ENCODE measurements at places on chromosomes 7 and 10.

- no peak for DNase-seq
Measured at GRCh38 chr7:7119729-7120128, 62.6 kb upstream of the C1GALT1 start.

DNA sequence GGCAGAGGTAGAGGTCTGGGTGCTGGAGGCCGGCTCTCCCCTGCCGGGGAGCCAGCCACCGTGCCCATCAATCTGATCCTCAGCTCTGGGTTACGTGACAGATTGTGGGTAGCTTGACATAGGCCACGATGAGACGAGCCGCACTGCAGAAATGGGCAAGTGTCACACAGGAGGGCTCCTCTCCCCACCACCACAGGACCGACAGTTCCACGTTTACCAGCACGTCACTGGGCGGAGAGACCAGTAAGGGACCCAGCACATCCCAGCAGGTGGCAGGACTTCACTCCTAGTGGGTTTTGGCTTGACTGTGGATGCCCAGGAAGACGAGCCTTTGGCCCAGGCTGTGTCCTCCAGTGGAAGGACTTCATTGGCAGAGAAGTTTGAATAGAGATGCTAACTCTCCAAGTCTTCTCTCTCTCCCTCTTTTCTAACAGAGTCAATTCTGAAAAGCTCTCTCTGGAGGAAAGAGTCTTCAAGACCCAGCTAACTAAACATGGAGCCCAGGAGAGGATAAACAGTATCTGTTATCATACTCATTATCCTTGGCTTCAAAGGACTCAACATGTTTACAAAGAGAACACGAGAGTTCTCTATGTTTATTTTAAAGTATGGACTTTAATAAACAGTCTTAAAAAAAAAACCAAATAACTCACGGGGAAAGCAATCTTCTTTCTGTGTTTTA lies 129.3 kb upstream of the JCAD start:
- no peak for DNase-seq

- DNase-seq = no peak
Measured at GRCh38 chr10:111539246-111539645, 462.4 kb downstream of the ADRA2A start.

DNA sequence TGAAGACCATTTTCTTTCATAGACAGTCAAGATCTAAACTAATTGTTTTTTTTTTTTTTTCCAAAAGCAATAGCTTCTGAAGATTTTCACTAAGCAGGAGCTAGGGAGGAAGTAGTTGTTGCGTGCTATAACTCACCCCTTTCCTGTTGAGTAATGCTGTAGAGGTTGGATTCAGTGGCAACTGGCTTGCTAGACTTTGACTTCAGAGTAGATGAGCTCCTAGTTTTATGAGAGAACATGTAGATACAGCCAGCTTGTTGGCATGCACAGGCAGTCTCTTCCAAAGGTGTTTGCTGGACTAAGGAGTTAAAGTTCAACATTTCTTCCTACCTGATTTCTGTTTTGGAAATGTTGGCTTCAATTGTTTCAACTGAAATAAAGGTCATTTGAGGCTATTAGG lies 66.2 kb upstream of the MXI1 start:
- no peak for DNase-seq

- no peak for DNase-seq
Measured at GRCh38 chr10:13690281-13690825, 103.6 kb downstream of the PRPF18 start.

GRCh38 chr10:121267236-121268003 lies 330.8 kb downstream of the FGFR2 start:
- DNase-seq = no peak

DNA sequence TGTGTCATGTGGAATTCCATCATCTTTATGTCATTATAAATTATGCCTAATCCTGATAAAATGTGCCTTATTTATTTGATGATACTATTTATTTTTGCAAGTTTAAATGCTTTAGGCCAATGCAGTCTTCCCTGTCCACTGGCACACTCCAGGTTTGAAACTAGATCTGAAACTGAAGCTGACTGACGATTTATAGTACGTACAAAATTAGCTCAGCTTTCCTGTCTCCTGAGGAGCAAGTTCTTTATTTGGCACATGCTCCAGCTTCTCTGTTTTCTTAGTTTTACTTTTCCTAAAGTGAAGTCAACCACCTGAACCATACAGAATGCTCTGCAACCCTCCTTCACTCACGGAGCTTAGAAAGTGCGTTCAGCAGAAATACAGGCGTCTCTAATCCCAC lies 164.1 kb downstream of the HECW1 start:
- DNase-seq = no peak

- no peak for DNase-seq
Measured at GRCh38 chr7:28291559-28291958, 111.0 kb upstream of the JAZF1 start.

- DNase-seq = no peak
Measured at GRCh38 chr7:130020434-130020833, 30.7 kb downstream of the ZC3HC1 start.

- no peak for DNase-seq
Measured at GRCh38 chr7:27277628-27278027, 35.0 kb downstream of the EVX1 start.

- DNase-seq = no peak
Measured at GRCh38 chr7:156474241-156474743, 166.3 kb upstream of the RNF32 start.

DNA sequence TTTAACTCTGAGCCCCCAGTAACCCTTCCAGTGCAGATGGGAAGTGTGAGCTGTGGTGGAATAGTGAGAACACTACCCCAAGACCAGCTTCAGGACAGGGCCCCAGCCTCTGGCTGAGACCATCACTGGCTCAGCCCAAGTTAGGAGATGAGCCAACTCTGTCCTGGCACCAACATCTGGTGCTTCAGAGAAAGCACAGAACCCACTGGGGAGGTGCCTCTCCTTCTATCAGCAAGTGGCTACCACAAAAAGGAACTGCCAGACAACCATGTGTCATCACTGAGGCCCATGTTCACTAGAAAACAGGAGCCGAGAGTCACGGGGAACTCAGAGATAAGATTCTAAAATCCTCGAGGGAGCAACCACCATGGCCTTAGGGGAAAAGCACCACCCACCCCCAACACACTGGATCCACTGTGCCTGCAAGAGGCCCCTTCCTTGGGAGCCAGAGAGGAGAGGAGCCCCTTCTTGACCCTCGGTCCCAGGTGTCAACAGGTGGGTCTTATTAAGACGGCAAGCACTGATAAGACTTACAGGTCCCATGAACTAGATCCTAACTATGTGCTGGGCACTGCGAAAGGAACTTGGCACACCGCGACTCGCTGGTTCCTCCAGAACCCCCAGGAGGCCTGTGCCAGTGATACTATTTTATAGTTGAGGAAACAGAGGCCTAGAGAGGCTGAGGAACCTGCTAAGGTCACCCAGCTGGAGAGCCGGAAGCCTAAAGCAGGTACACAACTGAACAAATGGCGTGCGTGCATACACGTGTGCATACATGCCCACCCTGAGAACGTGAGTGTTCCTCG lies 102.7 kb downstream of the FAM53B start:
- DNase-seq = no peak

- peak; percentile 60 for DNase-seq
Measured at GRCh38 chr10:92240289-92241157, 50.4 kb downstream of the CPEB3 start.

DNA sequence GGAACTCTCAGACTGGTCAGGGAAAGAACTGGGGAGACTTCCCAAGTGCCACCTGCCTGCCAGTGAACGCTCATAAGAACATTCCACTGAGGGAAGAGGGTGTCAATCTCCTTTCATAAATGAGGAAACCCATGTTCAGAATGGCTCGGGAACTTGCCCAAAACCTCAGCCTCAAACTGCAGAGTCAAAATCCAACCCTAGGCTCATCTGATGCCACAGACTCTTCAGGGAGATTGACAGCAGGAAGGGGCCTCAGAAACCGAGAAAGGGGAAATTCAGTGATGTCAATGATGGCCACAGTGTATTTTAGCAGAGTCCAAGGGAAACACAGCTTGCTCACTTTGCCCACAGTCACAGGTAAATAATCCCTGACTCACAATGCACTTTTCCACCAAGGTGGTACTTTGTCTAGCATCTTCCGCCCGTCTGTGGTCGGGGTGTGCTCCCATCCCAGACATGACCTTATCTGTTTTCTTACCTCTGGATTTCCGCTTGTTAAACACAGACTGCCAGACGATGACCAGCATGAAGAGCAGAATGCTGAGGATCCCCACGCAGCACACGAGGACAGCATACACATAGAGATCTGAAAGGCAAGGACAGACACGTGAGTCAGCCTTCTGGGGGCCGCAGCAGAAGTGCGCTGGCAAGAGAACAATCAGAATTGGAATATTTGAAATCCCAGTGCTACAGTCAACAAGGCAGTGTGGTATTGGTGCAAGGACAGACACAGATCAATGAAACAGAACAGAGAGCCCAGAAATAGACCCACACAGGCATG lies 38.4 kb downstream of the VSTM4 start:
- no peak for DNase-seq

- DNase-seq = no peak
Measured at GRCh38 chr10:113301342-113301984, 251.4 kb upstream of the HABP2 start.

DNA sequence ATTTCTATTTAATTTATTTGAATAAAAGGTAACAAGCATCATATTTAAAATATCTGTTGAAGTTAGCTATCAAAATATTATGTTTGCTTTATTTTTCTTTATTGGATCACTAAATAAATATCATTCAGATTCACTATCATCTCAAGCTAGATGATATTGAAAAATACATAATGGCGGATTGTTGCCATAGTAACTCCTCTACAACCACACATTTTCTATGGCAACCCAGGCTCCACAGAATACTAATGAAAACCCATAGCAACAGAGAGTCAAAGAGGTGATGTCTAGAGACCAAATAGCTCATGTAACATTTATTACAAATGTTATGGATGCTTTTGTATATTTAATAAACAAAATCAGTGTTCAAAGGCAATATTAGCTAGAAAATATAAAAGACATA lies 148.9 kb upstream of the CDK1 start:
- DNase-seq = no peak

GRCh38 chr7:105779856-105780780 lies 96.3 kb downstream of the ATXN7L1 start:
- DNase-seq = no peak

- DNase-seq = no peak
Measured at GRCh38 chr10:95442341-95442740, 118.8 kb downstream of the SORBS1 start.

- DNase-seq = no peak
Measured at GRCh38 chr10:113122947-113123346, 172.9 kb downstream of the TCF7L2 start.

- DNase-seq = no peak
Measured at GRCh38 chr7:2151237-2151636, 81.5 kb downstream of the MAD1L1 start.

DNA sequence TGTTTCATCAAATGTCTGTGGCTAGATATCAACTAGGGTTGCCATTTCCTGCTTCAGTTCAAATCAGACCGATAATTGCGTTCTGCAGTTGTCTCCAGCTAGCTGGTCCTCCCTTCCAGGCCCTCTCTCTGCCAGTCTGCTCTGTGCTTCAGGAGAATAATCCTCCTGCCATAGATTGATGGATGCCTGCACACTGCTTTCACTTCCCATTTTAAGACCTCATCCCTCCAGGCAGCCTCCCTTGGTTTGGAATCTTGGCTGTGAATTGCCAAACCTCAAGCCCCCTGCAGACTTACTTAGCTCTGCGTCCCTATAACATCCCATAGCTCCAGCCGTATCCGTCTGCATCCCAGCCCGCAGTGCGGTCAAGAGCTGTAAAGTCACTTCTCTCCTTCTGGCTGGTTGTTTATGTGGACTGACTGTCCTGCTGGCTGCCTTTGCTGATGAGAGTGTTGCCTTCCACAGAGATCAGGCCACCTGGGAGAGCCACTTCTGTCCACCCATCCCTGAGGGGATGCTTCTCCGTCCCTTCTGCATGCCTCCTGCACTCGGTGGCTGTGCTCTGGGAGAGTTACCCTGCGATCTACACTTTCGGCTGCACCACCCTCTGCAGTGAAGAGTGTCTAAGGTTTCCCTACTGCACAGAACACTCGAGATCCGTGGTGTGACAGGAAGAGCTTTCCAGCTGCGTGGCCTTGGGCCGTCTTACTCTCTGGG lies 22.4 kb upstream of the KLF6 start:
- no peak for DNase-seq

DNA sequence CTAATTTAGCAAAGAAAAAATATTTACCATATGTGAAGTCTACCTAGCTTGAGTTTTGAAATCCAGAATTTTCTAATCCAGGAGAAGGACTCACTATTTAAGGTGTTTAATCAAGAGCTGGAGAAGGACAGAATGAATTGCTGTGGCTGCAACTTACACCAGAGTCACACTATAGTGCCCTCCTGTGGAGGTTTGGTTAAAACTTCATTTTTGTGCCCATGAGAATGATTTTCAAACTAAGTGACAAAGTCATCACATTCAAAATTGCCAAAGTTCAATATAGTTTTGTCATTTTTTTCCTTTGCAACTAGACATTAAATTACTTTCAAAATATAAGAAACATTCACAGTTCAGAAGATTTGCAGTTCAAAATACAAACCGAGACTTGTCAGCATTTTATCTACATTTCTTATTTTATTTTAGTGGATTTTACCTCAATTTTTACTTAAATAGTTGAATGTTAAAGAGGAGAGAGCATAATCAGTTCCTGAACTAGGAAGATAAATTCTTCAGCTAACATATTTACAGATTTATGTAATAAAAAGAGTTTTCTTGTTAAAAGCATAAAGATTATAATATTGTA lies 70.7 kb downstream of the CABCOCO1 start:
- DNase-seq = no peak

DNA sequence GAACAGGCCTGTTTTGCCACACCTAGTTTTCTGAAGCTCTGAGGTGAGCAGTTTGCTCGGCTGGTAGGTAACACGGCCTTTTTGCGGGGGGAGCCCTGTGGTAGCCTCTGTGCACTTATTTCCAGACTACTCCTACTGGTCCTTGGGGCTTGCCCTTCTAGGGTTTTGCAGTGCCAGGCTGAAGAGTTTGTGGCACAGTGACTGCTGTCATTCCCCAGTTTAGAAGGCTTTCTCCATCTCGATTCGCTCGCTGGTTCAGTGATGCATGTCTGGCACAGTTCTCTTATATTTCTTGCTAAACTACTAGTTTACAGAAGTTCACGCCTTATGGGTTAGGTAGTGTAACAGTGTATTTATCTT lies 711 bp downstream of the KIF20B start:
- DNase-seq = no peak

DNA sequence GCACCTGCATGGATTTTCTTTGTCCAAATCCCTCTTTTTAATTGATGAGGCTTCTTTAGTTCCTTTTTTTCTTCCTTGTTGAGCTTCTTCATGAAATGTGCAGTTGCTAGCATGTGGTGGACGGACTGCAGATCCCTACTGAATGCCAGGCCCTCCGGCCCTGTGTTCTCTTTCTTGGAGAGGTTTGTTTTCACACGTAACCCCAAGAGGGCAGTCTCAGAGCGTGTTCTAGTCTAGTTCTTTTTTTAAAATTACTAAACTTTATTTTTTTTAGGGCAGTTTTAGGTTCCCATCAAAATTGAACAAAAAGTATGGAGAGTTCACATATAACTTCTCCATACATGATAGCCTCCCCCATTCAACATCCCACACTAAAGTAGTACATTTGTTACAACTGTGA lies 190.0 kb downstream of the CFTR start:
- no peak for DNase-seq
